Stimulated activated CD8-positive, alpha-beta memory T cell treated with anti-CD3 and anti-CD28 coated beads, Interleukin-15, amount 100 ng/mL, for 24 hours (primary cell): ENCODE measurements at places on chromosomes 1 and 21.

- DNase-seq: no peak
Observed at GRCh38 chr1:11318982-11319381, 46.0 kb downstream of the UBIAD1 start.

DNA sequence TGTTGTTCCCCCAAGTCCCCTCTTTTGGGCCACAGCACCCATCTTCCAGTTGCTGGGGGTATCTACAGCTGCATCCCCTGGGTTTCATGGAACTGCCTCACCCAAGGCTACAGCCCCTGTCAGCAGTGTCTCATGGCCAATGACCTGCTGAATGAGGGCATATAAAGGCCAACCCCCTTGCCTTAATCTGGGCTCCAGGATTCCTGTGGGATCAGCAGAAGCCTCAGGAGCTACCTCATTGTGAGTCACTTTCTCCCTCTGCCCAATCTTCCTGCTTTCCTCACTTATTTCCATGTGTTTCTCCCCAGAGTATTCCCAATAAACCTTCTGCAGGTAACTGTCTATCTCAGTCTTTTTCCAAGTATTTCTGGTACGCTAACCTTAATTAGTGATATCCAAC is 37.3 kb upstream of the SYT14 start:
- no peak for DNase-seq

- peak; percentile 29 for DNase-seq
Observed at GRCh38 chr1:52601991-52602855, at the start of gene GPX7. Gene GPX7, plus strand, starts transcription at chr1:52602371. Its CDS starts 39 bp downstream, at chr1:52602410.

GRCh38 chr21:16992448-16992847 is 520.4 kb upstream of the CXADR start:
- no peak for DNase-seq

GRCh38 chr1:115447672-115448071 is 109.6 kb upstream of the NGF start:
- no peak for DNase-seq

DNA sequence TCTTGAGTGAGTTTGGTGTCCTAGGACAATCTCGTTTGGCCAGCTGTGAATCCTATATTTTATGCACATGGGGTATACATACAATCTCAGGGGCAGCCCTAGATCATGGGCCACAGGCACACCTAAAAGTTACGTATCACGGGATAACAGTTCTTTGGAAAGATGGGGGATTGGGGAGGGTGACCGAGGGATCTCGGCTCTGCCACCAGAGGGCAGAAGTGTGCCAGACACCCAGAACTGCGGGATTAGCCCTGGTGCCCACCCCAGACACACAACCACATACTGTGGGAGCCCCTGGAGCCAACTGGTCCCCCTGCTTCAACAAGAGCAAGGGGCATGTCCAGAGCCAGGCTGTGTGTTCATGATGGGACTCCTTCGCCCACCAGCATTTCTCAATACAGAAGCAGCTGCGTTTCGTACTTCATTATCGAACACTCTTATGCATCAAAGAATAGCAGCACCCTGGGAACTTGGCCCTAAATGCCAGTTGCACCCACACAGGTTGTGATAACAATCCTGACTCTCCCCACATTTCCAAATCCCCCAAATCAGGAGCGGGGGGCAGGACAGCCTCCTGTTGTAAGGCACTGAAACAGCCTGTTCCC is 37.4 kb downstream of the TMCO4 start:
- peak; percentile 14 for DNase-seq

- DNase-seq: no peak
Observed at GRCh38 chr1:5296095-5296494, 641.7 kb downstream of the AJAP1 start.

DNA sequence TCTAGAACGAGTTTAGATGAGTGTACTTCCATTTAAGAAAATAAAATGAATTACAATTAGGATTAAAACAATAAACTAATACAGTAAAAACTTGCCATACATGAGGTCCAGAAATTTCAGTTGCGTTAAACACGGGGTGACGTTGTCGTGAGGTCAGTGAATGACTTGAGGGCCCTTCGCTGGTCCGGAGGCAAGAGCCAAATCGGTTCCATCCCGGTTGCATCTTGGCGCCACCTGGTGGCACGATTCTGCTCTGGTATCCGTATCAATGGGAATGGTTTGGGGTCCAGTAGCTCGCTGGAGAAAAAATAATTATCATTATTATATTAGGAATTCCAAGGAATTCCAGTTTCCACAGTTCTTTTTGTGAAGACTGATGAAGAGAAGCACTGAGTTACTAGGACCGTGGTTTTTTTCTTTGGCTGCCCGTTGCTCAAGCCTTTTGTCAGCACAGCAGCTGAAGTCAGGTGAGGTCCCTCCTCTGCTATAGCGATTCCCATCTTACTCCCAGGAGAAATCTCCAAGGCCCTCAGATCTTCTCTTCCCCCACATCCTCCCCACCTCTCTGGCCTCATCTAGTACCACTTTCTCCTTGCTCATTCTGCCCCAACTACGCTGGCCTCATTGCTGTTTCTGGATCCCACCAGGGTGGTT is 161.4 kb downstream of the SLC35F3 start:
- peak; percentile 55 for DNase-seq

- no peak for DNase-seq
Observed at GRCh38 chr1:208167261-208167869, 76.8 kb downstream of the PLXNA2 start.

DNA sequence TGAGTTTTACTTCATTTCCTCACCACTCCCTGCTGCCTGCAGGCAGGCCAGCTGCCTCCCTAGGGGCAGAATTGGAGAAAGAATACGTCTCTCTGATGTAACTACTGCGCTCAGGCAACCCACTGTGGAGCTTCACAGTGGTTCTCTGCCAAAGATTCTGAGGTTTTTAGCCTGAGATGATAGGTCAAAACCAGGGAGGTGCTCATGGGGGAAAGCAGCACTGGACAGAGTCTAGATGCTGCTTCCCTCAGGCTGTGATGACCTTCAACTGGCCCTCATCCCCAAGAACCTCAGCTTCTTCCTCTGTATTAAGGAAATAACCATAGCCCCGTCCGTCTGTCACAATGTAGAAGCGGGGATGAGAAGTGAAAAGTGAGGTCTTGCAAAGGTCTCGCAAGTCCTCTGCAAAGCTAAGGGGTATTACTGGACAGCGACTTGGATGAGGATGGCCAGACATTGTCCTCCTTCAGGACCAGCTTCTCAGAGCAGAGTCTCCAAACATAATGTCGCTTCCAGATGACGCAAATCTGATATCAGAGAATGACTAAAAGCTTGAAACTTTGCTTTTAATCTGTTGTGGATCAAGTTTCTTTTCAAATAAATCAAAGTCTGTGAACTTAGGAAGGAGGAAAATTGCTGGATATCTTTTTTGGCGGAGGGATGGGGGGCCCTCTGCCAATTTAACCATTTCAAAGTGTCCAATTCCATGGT is 65.9 kb upstream of the ATP5PO start:
- DNase-seq: no peak

DNA sequence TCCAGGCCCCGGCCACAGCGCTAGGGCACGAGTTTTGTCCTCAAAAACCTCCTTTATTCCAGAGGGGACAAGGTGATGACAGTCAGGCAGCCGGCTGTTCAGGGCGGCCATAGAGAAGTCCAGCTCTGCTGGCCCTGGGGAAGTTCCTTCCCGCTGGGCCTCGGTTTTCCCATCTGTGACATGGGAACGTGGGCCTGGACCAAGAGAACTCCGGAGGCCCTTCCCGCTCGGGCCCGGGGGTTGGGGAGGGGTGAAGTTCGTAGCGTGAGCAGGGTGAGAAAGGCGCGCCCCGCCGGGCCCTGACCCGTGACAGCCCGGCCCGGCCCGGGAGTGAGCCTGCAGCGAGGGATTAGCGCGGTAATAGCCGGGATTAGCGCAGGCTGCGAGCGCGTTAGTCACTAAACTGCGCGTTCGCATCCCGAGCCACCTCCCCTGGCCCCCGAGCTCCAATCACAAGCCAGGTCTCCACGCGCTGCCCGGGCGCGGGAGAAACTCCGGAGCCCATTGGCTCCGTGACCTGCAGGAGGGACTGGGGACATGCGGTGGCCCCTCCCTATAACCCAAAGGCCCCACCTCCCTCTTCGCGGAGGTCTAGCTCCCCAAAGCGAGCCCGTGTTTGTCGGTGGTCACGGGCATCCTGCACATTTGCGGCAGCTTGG is 29.8 kb upstream of the PADI2 start:
- no peak for DNase-seq

DNA sequence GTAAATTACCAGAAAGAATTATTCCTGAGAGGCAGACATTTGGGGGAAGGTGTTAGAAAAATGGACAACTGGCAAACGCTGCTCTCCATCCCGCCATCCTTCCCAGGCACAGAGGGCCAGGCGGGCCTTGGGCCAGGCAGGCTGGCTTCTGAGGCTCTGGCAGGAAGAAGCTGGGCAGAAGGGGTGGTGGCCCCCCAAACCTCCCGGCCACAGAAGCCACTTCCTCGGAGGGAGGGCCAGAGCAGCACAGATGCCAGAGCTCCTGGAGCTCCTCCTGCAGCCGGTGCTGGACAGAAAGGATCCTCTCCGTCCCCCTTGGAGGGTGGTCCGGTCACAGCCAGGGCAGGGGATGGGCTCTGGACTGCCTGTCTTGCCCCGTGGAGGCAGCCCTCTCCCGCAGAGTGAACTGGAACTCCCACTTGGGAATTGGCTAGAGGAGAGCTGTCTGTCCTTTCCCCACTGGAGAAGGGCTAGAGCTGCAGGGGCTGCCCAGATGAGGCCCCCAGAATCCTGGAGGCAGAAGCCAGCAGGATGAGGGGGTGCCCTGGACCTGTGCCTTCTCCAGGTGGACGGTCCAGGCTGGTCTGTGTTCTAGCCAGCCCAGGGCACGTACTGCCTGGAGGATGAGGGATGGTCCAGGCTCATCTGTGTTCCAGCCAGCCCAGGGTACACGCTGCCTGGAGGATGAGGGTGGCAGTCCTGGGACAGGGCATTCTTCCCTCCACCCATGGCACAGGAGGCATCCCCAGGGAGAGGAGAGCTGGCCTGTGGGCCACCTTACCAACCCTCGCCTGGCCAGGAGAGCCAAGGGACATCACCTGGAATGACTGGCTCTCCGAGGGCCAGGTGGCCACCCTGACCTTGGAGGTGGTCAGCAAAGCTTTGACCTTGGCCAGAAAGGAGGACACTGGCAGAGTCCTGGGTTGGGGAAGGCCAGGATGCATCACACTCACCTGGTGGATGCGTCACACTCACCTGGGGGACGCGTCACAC is 47.4 kb upstream of the ACTRT2 start:
- no peak for DNase-seq

GRCh38 chr1:93255222-93256079 is 74.9 kb downstream of the CCDC18 start:
- no peak for DNase-seq

GRCh38 chr1:238153939-238154338 is 263.2 kb upstream of the ZP4 start:
- no peak for DNase-seq
